ENCODE measurements at places on chromosomes 2 and 18.

- no peak for DNase-seq
These were observed 108.3 kb downstream of the HNRNPLL start for GRCh38 chr2:38494394-38494793.

- DNase-seq = no peak
These were observed 87.3 kb downstream of the ALK start for GRCh38 chr2:29834036-29834540.

GRCh38 chr18:79819968-79820351 is 22.2 kb downstream of the KCNG2 start:
- no peak for DNase-seq

DNA sequence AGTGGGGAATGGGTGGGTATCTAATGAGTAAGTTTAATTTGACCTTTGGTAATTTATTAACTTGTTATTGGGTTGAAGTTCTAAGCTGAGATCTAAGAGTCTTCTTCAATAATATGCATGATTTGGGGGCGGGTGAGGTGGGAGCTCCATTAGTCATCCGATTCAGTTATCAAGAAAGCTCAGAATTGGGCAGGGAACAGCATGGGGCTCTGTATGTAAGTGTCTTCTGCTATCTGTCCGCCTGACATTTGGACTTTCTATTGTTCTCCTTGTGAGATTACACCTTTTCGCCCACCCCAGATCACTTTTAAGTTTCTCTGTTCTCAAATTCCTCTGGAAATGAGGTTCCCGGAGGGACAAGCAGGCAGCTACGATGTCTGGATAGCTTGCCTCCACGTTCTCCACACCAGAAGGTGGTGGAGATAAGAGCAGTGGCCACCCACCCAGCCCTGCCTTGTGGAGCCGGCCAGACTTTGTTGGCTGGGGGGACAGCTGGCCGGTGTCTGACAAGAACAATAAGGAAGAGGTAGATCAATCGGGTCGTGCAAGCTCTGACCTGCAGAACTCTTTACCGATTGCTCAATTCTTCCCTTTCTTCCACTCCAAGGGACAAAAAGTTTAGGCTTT is 75.5 kb upstream of the GATA6 start:
- no peak for DNase-seq

- no peak for DNase-seq
These were observed 3.3 kb downstream of the SNORC start for GRCh38 chr2:232873292-232873908.

GRCh38 chr2:210366675-210367080 is 51.7 kb upstream of the MYL1 start:
- no peak for DNase-seq

GRCh38 chr2:224032283-224032682 is 6.8 kb downstream of the SERPINE2 start:
- no peak for DNase-seq

GRCh38 chr2:224570328-224570993 is 14.7 kb downstream of the CUL3 start:
- peak; percentile 52 for DNase-seq

- DNase-seq = no peak
These were observed 52.3 kb downstream of the ARHGAP28 start for GRCh38 chr18:6781796-6782195.

GRCh38 chr18:79630281-79631095 is 49.1 kb upstream of the CTDP1 start:
- no peak for DNase-seq

DNA sequence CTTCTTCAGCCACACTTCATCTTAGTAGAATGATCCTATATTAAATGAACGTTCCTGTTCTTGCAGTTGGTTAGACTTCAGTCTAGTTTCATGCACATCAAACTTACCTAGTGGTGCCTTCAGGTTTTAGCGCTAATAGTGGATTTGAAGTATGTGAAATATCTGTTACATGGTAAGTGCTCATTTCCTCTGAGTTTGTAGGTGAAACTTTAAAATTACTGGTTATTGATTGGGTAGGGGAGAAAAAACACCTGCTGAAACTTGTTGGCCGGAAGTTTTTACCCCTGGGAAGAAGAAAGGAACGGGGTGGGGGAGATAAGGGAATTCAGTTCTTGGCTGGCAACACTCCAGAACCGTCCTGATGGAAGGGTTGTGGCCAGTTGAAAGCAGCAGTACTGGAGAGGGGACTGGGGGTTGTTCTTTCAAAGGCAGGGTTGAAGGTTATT is 112.8 kb downstream of the SPTBN1 start:
- DNase-seq = no peak

DNA sequence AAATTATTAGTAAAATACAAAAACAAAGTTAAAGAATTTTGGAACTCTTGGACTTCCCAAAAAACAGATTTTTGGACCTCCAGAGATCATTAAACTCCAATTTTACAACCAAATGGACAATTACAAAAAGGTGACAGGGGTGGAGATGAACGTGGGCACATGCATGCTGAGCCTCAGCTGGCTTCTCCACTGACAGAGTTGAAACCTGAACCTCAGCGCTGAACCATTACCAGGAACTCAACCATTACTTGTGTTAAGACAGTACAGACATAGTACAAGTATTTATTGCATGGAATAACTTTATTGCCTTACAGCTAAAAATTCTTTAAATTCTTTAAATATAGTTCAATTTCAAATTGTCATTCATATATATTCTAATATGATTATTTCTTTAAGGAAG is 33.0 kb upstream of the KIDINS220 start:
- DNase-seq = no peak

- DNase-seq = no peak
These were observed 30.1 kb upstream of the ITGA6 start for GRCh38 chr2:172397148-172397834.

GRCh38 chr2:182504903-182505302 is 78.1 kb upstream of the PDE1A start:
- DNase-seq = no peak

- DNase-seq = no peak
These were observed 139.1 kb upstream of the SKOR2 start for GRCh38 chr18:47390410-47391024.

- DNase-seq = no peak
These were observed 104.8 kb upstream of the FN1 start for GRCh38 chr2:215540658-215541057.

DNA sequence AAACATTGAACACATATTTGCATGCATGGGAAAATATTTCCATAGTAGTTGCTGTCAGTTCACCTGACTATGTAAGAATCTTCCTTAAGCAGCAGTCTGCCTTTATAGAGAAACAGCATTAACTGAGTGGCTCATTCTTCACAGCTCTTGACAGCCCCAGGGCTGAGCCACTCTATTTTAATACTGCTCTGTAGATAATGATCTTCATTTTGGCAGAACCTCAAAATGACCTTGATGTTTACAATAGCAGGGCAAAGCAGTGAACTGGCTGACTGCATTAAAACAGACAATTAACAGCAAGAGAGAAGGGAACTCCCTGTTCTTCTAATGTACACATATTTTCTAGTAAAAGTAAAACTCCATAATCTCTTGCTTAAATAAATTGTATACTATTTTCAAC is 580.6 kb upstream of the SOX11 start:
- peak; percentile 39 for DNase-seq

DNA sequence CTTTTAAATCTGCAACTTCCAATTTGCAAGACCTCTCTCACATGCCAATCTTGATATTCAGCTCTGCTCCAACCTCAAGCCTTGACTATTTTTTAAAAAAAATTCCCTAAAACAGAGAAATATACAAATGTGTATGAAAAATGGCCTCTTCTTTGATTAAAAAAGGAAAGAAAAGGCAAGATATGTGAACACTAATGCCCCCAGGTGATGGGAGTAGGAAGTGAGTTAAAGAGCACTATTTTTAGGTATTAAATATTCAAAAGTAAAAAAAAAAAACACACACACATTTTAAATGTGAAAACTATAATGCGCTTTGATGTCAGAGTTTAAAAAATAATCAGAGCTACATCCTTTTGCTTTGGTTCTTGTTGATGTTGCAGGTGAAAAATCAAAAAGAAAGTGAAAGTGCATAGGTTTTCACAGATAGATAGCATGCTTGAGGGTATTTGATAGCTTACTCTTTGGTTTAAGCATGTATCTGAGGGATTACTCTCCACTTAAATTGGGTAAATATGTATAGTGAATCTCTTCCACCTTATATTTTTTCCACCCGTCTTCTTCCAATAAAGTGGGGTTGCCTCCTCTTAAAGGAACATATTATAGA is 406.0 kb upstream of the POU3F3 start:
- DNase-seq = no peak

- DNase-seq = no peak
These were observed 604.2 kb upstream of the ZEB2 start for GRCh38 chr2:145124085-145124484.

- no peak for DNase-seq
These were observed 1057.2 kb upstream of the TMEFF2 start for GRCh38 chr2:193251909-193252308.

DNA sequence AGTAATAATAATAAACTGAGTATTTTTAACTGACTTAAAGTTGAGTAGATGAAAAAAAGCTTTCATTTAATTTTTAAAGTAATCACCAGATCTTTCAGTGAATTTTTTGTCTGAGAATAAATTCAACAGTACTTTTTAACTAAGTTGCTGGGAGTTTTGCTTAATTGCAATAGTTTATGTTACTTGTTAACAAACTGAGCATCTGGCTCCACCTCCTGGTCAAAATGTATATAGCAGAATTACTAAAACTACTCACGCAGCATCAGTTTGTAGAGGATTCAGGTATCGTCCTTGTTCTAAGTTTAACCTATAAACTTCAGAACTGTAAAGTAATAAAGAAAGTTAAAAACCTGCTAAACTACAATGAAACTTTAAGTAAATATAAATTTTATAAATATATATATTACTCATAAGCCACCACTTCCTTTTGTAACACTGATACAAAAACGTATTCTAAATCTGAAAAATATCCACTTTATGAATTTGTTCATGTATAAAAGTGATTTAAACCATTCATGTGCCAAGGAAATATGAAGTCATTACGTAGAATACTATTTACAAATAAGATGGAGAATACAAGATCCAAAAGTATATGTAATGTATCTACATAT is 21.3 kb downstream of the NOL10 start:
- peak; percentile 93 for DNase-seq

- no peak for DNase-seq
These were observed 91.7 kb upstream of the ACAA2 start for GRCh38 chr18:49904871-49905555.

DNA sequence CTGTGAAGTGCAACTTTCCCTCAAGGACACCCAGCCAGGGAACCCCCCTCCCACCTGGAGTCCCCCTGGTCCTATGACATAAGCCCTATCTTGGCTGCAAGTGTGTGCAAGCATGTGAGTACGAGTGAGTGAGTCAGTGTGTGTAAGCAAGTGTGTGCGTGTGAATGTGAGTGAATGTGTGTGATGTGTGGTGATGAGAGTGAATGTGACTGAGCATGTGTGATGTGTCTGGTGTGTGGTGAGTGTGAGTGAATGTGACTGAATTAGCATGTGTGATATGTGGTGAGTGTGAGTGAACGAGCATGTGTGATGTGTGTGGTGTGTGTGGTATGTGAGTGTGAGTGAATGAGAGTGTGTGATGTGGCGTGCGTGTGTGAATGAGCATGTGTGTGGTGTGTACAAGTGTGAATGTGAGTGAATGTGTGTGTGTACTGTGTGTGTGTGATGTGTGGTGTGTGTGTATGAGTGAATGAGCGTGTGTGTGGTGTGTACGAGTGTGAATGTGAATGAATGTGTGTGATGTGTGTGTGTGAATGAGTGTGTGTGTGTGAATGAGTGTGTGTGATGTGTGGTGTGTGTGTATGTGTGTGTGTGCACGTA is 68.8 kb upstream of the SMAD7 start:
- DNase-seq = no peak

DNA sequence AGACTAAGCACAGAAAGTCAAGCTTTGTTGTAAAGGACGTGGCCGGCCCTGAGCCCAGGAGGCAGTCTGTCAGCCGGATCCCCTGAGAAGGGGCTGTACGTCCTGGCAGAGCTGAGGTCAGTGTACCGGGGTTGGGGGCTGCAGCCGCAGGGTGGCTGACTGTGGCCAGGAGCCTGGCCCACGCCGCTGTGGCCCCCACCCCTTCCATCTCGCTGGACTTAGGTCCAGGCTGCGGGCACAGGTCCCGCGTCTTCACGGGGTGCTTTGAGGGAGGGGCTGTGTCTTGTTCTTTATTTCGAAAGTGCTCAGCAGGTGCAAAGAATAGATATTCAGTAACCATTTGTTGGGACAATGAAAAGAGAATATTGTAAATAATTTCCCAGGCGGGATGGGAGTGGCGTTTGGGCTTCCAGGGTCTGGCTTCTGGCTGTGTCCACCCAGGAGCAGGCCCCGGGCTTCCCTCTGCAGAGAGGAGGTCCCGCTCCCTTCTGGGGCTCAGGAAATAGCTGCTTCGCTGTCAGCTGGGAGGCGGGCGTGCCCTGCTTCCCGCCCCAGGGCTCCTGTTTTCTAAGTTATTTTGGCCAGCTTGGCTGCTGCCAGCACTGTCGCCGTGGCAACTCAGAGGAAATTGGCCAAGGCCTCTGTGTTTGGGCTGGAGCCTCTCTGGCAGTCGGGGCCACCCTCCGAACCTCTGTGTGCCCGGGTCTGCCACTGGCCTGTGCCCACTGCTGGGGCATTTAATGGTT is 7.4 kb downstream of the NFATC1 start:
- DNase-seq = no peak

- DNase-seq = no peak
These were observed 346.6 kb downstream of the CBLN2 start for GRCh38 chr18:72197591-72197990.

DNA sequence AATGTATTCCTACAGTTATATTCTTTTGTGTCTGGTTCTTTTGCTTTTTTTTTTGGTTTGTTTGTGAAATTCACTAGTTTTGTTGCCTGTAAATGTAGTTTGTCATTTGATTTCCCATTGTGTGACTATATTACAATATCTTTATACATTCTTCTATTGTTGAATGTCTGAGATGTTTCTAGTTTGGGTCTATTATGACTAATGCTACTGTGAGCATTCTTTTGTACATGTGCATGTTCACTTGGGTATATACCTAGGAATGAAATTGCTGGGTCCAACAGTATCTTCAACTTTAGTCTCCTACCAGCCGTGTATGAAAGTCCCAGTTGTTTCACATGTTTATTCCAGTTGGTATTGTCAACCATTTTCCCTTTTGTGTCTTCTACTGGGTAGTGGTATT is 112.7 kb upstream of the RBMS1 start:
- no peak for DNase-seq

DNA sequence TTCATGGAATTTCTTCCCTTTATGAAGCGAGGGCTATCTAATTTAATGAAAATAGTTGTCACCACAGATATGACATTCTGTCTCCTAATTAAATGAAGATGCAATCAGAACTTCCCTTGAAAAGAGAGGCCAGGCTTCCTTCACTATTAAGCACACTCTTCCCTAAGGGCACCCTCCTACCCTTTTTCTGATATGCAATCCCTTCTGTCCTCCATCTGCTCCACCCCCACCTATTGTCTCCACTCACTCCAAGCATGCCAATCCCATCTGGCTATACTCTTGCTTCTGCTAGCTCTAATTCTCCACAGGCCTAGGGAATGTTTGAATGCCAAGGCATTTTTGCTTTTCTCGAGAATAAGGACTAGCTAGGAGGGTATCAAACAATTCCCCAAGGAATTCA is 818.4 kb upstream of the FSHR start:
- DNase-seq = peak; percentile 96

GRCh38 chr2:14459786-14460325 is 172.7 kb upstream of the LRATD1 start:
- no peak for DNase-seq
